Gastrocnemius medialis (tissue), 4 donors: ENCODE measurements at places on chromosomes 2 and 18. TPM values are rescaled to one million over a fixed set of nuclear protein-coding genes. Genes with fewer than 3 reads are reported as not detected.
A peak's percentile ranks its signal among the peaks of the same experiment; 100 is the strongest.

GRCh38 chr2:68829749-68830148, 41.4 kb downstream of the BMP10 start:
- DNase-seq, result no peak
- H3K4me3 ChIP-seq, result no peak overlapping the region
- no peaks in the 10 kb centered on the region for H3K27me3 ChIP-seq
- H3K4me1 ChIP-seq, result peaks cover 38% of the 10 kb centered on the region

GRCh38 chr2:209348433-209348832, 75.4 kb upstream of the MAP2 start:
- no peak overlapping the region for H3K27ac ChIP-seq
- no peaks in the 10 kb centered on the region for H3K4me1 ChIP-seq
- H3K4me3 ChIP-seq, result no peak overlapping the region
- H3K27me3 ChIP-seq, result no peaks in the 10 kb centered on the region
- H3K36me3 ChIP-seq, result no peaks in the 10 kb centered on the region

- peaks cover 33% of the 10 kb centered on the region for H3K4me1 ChIP-seq
- no peak overlapping the region for H3K27ac ChIP-seq
- H3K36me3 ChIP-seq, result no peaks in the 10 kb centered on the region
- H3K4me3 ChIP-seq, result no peak overlapping the region
- no peak for DNase-seq
- H3K27me3 ChIP-seq, result no peaks in the 10 kb centered on the region
These were observed 41.1 kb downstream of the CDC42EP3 start for GRCh38 chr2:37630301-37630700.

- H3K4me1 ChIP-seq, result no peaks in the 10 kb centered on the region
- H3K27ac ChIP-seq, result no peak overlapping the region
- no peaks in the 10 kb centered on the region for H3K27me3 ChIP-seq
- no peak for DNase-seq
- H3K36me3 ChIP-seq, result no peaks in the 10 kb centered on the region
These were observed 258.0 kb downstream of the CDH20 start for GRCh38 chr18:61591253-61591652.

- no peaks in the 10 kb centered on the region for H3K36me3 ChIP-seq
- H3K27me3 ChIP-seq, result no peaks in the 10 kb centered on the region
- no peak overlapping the region for H3K27ac ChIP-seq
- no peak for DNase-seq
- no peak overlapping the region for H3K4me3 ChIP-seq
- no peaks in the 10 kb centered on the region for H3K4me1 ChIP-seq
These were observed 95.9 kb downstream of the KCNF1 start for GRCh38 chr2:11007331-11008264.

GRCh38 chr2:68807821-68808266, 63.4 kb downstream of the BMP10 start:
- DNase-seq, result peak; percentile 21
- H3K36me3 ChIP-seq, result no peaks in the 10 kb centered on the region
- no peaks in the 10 kb centered on the region for H3K27me3 ChIP-seq
- H3K4me1 ChIP-seq, result no peaks in the 10 kb centered on the region
- no peak overlapping the region for H3K27ac ChIP-seq
- H3K4me3 ChIP-seq, result no peak overlapping the region

- no peaks in the 10 kb centered on the region for H3K36me3 ChIP-seq
- no peak overlapping the region for H3K27ac ChIP-seq
- no peak for DNase-seq
- no peaks in the 10 kb centered on the region for H3K27me3 ChIP-seq
- no peak overlapping the region for H3K4me3 ChIP-seq
- no peaks in the 10 kb centered on the region for H3K4me1 ChIP-seq
These were observed 174.6 kb downstream of the ZNF385B start for GRCh38 chr2:179686718-179687342.

Gene RAPGEF4
- 1.6 TPM for total RNA-seq

GRCh38 chr18:75478996-75479880, 51.7 kb upstream of the SMIM21 start:
- H3K27ac ChIP-seq, result no peak overlapping the region
- DNase-seq, result no peak
- no peaks in the 10 kb centered on the region for H3K36me3 ChIP-seq
- no peaks in the 10 kb centered on the region for H3K4me1 ChIP-seq
- H3K4me3 ChIP-seq, result no peak overlapping the region
- no peaks in the 10 kb centered on the region for H3K27me3 ChIP-seq

Gene MARCHF4
- total RNA-seq, result not detected

DNA sequence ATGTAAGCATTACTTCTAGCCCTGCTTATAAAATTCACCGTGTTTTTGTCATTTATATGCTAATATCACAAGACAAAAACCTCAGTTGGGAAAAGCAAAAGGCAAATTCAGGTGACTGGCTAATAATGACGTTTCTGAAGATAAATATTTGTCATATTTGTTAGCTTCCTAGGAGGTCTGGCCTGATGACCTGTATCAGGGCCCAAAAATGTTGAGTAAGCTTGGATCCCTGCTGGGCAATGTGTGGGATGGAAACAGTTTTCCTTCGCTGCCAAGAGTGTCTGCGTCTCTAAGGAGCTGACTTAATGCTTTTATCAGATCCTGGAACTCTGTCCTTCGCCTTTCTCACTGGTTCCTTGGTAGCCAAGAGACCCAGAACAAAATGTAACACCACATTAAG, 230.1 kb upstream of the PXDN start:
- peak; percentile 20 for DNase-seq
- H3K4me1 ChIP-seq, result no peaks in the 10 kb centered on the region
- H3K4me3 ChIP-seq, result no peak overlapping the region
- H3K36me3 ChIP-seq, result no peaks in the 10 kb centered on the region
- H3K27me3 ChIP-seq, result no peaks in the 10 kb centered on the region
- H3K27ac ChIP-seq, result no peak overlapping the region

DNA sequence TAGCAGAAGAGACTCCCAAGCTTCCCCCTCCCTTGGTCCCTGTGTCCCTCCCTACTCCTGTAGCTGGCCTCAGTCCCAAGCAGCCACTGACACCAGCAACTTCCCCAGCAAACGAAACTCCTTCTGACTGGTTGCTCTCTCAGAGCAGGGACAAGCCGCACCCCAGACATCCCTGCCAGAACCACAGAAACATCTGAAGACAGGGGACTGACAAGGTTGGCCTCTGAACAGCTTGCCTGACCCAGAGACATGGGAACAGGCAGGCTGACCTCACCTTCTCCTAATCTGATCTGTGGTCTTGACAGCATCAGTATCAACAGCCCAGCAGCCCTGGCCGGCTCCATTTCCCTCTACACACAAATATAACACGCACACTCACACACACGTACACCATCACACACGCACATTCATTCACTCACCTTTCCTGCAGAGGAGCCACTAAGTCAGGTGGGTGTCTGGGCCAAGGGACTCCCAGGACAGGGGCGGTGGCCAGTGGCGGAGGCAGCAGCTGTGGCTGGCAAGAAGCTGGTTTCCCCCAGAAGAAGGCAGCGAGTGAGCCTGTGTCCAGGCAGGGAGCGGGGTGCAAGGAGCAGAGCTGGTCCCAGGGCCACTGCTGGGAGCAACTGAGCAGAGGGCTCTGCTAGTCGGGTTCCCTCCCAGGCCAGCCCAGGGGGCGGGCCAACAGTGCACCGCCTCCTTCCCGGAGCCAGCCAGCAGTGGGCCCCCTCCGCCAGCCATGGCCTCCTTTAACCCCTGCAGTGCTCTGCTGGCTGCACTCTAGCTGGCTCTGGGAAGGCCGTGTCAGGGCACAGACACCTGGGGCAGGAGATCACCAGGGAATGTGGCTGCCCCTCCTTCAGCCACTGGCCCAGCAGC, 59.1 kb downstream of the TNS1 start:
- peak overlapping the region; percentile 53 for H3K4me3 ChIP-seq
- peak; percentile 58 for DNase-seq

Gene CREB1
- total RNA-seq, result 11.5 TPM

Gene NEU2
- total RNA-seq, result not detected

Gene CDH19
- 1.4 TPM for total RNA-seq

GRCh38 chr2:51071191-51071590, 39.3 kb upstream of the NRXN1 start:
- H3K4me1 ChIP-seq, result no peaks in the 10 kb centered on the region
- DNase-seq, result no peak
- no peaks in the 10 kb centered on the region for H3K27me3 ChIP-seq
- H3K4me3 ChIP-seq, result no peak overlapping the region

DNA sequence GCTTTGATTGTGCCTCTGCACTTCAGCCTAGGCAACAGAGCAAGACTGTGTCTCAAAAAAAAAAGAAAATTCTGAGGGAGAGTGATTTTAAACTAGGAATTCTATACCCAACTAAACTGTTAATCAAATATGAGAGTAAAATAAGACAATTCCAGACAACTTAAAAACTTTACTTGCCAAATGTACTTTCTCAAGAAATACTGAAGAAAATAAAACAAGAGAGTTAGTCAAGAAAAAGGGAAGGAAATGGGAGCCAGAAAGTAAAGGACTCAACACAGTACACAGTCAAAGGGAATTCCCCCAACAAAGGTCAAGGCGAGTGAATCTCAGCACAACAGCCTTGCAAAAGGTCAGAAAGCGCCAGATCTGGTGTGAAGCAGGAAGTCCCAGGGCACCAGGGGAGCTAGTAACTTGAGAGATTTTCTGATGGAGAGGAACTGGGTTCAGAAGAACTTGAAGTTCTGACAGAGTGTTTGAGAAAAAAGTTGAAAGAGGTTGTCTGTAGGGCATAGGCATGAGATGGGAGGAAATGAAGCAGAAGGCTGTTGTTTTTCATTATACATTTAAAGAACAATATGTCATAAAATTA, 22.6 kb upstream of the TBC1D8 start:
- DNase-seq, result no peak
- H3K27me3 ChIP-seq, result no peaks in the 10 kb centered on the region
- H3K27ac ChIP-seq, result no peak overlapping the region
- H3K4me3 ChIP-seq, result no peak overlapping the region

Gene PTGR3
- 25.7 TPM for total RNA-seq

DNA sequence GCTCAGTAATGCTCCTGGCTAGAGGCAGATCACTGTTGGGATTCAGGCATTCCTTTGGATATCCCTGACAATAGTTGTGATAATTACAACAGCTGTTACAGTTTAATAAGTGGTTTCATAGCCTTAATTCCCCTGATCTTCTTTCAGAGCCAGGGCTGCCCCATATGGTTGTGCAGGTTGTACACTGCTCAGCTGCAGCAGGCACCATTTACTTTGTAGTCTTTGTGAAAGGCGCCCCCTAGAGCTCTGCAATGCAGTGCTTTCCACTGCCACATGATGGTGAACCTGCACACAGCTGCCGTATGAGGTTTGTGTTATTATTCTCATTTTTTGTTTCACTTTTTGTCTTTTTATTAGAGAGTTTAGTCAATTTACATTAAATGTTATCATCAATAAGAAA, 239.1 kb downstream of the KCNS3 start:
- H3K4me1 ChIP-seq, result peaks cover 11% of the 10 kb centered on the region
- no peak overlapping the region for H3K27ac ChIP-seq
- H3K36me3 ChIP-seq, result no peaks in the 10 kb centered on the region

Gene LIMS3
- total RNA-seq, result 13.2 TPM

Gene SLC40A1
- total RNA-seq, result 81.8 TPM

Gene PDIA6
- total RNA-seq, result 32.0 TPM
